Calu3 (cell line): ENCODE measurements at places on chromosomes 1 and 21. TPM values are rescaled to one million over a fixed set of nuclear protein-coding genes. Genes with fewer than 3 reads are reported as not detected.

Gene ECM1
- 1.6 and 2.8 TPM in 2 replicates for total RNA-seq

Gene MFSD2A
- total RNA-seq = 3.9 and 4.9 TPM in 2 replicates

DNA sequence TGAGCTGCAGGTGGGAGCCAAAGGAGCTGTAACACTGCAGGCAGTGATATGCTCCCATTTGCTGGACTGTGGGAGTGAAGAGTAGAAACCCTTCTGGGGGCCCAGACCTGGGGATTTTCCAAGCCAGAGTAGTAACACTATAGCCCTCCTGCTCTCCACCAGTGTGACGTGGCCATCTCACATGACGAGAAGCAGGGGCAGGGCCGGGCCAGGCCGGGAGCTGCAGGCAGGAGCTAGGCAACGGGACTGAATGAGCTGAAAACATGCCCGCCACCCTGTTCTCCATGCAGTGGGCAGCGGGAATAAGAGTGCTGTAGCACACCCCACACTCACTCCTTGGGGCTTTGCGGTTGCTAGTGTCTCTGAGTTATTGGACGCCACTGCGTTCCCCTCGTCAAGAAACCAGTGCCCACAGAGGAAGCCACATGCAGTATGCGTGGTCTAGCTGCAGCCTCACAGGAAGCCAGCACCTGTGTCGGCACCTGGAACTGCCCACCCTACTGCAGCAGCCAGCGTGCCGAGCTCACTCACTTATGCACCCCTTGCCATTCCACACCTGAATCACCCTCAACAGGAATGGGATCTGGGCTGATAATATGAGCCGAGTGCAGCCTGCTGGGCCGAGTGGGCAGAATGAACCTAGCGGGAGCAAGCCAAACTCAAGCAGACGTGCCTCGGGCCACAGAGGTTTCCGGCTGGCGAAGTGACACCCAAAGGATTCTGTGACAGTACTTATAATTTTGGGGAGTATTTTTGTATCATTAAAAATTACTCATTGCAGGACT lies 1389.6 kb downstream of the KCNT2 start:
- DNase-seq = no peak
- H3K27ac ChIP-seq = no peak overlapping the region
- H3K4me1 ChIP-seq = no peaks in the 10 kb centered on the region
- no peaks in the 10 kb centered on the region for H3K27me3 ChIP-seq

DNA sequence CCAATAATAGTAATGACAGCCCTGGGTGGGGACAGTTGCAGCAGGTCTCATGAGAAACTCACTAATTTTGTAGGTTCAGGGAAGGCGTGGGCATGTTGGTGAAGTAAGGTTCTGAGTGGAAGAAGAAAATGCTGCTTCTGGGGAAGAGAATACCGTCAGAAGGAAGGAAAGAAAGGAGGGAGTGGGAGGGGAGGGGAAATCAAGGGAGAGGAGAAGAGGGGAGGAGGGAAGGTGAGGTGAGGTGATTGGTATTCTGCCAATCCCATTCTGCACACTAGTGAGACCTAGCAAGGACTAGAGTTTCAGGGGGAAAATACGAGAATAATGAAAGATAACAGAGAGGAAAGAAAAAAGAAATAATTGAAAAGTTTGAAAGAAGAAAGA lies 32.4 kb upstream of the MGST3 start:
- no peak for DNase-seq
- H3K36me3 ChIP-seq = peaks cover 10% of the 10 kb centered on the region
- peak overlapping the region; percentile 91 for H3K4me3 ChIP-seq
- H3K4me1 ChIP-seq = peaks cover 21% of the 10 kb centered on the region
- peaks cover 18% of the 10 kb centered on the region for H3K27me3 ChIP-seq

GRCh38 chr1:228018125-228018398 lies 11.3 kb downstream of the WNT3A start:
- H3K4me1 ChIP-seq = no peaks in the 10 kb centered on the region
- H3K27ac ChIP-seq = no peak overlapping the region
- DNase-seq = no peak
- no peaks in the 10 kb centered on the region for H3K36me3 ChIP-seq

DNA sequence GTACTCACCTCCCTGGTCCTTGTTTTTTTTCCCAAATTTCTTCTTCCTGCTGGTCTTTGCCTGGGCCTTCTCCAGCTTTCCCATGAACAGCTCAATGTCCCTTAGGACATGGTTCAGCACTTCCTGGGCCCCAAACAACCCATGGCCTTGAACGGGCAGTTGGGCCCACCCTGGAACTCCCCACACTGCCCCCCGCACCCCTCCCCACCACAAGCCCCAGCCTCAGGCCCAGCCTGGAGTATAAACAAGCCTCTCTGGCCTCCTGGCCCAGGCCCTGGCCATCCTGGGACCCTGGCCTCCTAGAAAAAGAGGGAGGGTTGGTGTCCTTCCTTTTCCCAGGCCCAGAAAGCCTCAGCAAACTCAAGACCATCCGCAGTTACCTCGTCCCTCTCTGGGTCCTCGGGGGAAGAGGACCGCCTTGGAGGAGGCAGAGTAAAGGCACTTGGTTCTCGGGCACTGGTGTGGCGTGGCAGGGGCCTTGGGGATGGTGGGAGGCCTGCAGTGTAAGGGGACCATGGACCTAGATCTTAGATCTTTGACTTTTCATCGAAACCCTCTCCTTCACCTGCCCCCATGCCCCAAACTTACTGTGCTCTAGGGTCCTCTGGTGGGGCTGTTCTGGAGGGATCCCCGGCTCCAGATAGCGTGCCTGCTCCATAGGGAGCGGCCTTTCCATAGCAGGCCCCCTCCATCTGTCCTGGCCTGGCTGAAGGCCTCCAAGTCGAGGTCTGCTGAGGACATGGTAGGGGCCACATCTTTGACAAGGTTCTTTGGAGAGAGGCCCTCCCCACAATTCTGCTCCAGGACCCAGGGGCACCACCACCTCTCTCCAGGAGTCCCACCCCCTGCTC lies 5.6 kb downstream of the EPS8L3 start:
- peaks cover 11% of the 10 kb centered on the region for H3K36me3 ChIP-seq
- H3K4me3 ChIP-seq = no peak overlapping the region
- H3K4me1 ChIP-seq = peaks cover 11% of the 10 kb centered on the region
- H3K27me3 ChIP-seq = no peaks in the 10 kb centered on the region
- DNase-seq = no peak

- no peak for DNase-seq
- H3K4me3 ChIP-seq = no peak overlapping the region
- H3K36me3 ChIP-seq = no peaks in the 10 kb centered on the region
- H3K27me3 ChIP-seq = no peaks in the 10 kb centered on the region
- H3K4me1 ChIP-seq = peaks cover 24% of the 10 kb centered on the region
- no peak overlapping the region for H3K27ac ChIP-seq
Observed at GRCh38 chr21:41653954-41654491, 112.8 kb downstream of the RIPK4 start.
